ENCODE measurements at places on chromosomes 3 and 15. TPM values are rescaled to one million over a fixed set of nuclear protein-coding genes. Genes with fewer than 3 reads are reported as not detected.

DNA sequence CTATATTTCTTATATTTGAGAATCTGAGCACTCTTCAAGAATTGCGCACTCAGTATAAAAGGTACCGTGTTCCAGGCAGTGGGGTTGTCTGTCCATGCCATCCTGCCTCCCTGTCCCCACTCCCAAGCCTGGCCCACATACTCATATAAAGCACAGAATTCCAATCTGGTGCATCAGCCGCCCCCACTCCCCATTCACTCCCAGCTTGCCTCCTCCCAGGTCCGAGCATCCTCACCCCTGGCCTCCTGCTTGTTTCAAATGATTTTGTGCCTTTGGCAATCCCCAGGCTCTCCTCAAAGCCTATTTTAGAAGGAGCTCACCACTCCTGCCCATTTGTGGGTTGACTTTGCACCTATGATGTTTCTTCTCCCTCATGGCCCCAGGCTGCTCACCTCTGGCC lies 22.2 kb upstream of the IGF1R start:
- DNase-seq: no peak
- H3K27me3 ChIP-seq: no peaks in the 10 kb centered on the region
- no peak overlapping the region for H3K4me3 ChIP-seq
- H3K36me3 ChIP-seq: no peaks in the 10 kb centered on the region

DNA sequence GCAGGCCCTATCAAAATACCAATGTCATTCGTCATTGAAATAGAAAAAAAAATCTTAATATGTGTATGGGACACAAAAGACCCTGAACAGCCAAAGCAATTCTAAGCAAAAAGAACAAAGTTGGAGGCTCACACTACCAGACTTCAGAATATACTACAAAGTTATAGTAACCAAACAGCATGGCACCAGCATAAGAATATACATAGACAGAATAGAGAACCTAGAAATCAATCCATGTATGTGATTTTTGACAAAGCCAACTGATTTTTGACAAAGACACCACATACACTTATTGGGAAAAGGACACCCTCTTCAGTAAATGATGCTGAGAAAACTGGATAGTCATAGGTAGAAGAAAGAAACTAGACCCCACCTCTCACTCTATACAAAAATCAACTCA lies 95.0 kb downstream of the C3orf70 start:
- no peaks in the 10 kb centered on the region for H3K4me1 ChIP-seq
- DNase-seq: no peak
- H3K36me3 ChIP-seq: peaks cover 16% of the 10 kb centered on the region
- H3K4me3 ChIP-seq: no peak overlapping the region
- no peaks in the 10 kb centered on the region for H3K27me3 ChIP-seq

- H3K4me1 ChIP-seq: peaks cover 10% of the 10 kb centered on the region
- no peak overlapping the region for H3K4me3 ChIP-seq
- peaks cover 3% of the 10 kb centered on the region for H3K36me3 ChIP-seq
- no peak overlapping the region for H3K27ac ChIP-seq
- peaks cover 7% of the 10 kb centered on the region for H3K27me3 ChIP-seq
Observed at GRCh38 chr3:23654571-23654970, 151.2 kb upstream of the UBE2E1 start.

DNA sequence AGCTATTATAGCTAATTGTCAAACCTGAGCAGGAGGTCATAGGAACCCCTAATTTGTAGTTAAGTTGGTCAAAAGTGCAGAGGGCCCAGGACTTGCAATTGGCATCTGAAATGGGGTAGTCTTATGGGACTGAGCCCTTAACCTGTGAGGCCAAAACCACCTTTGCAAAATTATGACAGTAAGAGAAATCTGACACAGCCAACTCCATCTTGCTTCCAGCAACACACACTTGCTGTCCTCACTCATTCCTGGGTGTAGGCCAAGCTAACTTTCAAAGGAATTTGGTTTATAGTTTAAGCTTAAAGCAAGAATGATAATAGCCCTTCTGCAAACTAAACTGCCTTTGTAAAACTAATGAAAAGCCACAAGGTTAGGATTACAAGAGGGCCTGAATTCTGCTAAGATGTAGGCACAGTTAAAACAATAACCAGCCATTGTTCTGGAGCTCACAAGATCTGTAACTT lies 57.6 kb upstream of the FRMD4B start:
- peaks cover 56% of the 10 kb centered on the region for H3K4me1 ChIP-seq
- DNase-seq: no peak
- no peak overlapping the region for H3K27ac ChIP-seq

Gene EAF2
- 14.2 TPM for total RNA-seq

Gene CYP1A2
- not detected for total RNA-seq

Gene SPINK8
- total RNA-seq: not detected

Gene GOLGA6A
- total RNA-seq: 0.46 TPM

Data from activated T-cell treated with anti-CD3 and anti-CD28 coated beads, Interleukin-2, amount 50 U/mL, for 72 hours (primary cell).